ENCODE measurements at places on chromosomes 1 and 21. TPM values are rescaled to one million over a fixed set of nuclear protein-coding genes. Genes with fewer than 3 reads are reported as not detected.

- DNase-seq: no peak
These were observed 2.0 kb downstream of the GPX7 start for GRCh38 chr1:52604063-52604770.

GRCh38 chr1:152186556-152187285 is 27.7 kb upstream of the RPTN start:
- no peak for DNase-seq

GRCh38 chr1:111085676-111086075 is 54.2 kb downstream of the DRAM2 start:
- no peak for DNase-seq

DNA sequence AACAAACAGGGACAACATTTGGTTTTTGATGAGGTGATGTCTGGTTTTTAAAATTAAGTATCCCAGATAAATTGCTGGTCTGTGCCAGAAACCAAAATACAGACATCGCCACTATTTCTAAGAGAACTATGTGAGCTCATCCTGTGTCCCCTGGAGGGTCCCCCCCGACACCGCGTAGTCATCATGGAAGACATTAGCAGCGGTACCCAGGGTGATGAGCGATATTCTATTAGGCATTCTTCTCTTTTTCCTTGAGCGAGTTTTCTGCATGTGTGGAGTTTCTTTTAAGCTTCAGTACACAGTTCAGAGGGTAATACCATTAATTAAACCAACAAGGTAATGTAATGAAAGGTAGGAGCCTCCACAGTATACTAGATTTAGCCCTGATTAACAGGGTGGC is 26.5 kb downstream of the KAZN start:
- no peak for DNase-seq

- no peak for DNase-seq
These were observed 5.9 kb downstream of the RHEX start for GRCh38 chr1:206058927-206059292.

DNA sequence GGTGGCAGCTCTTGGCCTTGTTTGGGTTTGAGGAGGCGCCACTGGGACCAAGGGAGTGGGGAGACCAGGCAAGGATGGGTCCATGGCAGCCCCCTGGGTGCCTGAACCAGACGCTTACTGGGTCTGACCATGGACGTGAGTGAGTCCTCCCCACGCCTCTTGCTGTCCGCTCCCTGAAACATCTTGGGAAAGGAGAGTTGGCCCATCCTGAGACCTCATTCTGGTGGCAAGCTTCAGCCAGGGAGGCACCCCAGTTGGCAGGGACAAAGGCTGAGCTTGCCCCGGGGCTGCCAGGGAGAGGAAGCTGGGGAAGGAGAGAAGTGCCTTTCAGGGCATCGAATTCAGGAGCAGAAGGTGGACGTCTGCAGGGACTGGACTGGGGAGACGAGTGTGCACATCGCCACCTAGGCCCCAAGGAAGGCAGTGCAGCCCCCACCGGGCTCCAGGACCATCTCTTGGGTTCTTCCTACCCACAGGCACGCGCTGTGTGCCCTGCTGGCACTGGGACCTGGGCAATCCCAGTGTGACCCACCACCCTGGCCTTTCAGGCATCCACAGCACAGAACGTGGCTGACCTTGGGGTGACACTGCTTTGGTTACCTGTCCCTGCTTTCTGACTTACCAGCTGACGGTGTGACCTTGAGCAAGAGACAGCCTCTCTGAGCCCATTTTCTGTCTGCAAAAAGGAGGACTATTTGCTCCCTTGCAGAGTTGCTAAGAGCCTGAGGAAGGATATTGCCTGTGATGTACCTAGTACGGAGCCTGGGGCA is 132.9 kb upstream of the WNT4 start:
- DNase-seq: no peak

DNA sequence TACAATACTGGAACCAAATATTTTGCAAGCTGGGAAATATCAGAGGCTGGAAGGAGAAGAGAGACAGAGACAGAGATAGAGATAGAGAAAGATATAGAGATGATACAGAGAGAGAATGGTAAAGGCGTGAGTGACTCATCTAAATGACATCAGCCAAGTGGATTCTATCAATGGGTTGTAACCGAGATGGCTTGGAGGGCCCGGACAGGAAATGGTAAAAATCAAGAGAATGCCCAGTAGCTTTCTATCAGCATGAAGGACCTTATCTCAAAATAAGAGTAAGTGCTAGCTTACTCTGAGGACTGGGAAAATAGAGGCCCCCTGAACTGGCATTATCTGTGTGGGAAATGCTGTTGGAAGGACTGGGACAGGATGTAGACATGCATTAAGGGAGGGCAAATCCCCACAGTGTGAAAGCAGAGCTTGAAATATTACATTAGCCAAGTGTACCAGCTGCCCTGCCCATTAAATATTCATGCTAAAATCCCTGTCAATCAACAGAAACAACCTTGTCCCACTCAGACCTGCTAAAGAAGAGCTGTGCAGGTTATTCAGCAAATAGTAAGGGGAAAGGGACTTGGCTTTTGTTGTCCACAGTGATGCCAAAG is 76.6 kb upstream of the ZNF644 start:
- no peak for DNase-seq

DNA sequence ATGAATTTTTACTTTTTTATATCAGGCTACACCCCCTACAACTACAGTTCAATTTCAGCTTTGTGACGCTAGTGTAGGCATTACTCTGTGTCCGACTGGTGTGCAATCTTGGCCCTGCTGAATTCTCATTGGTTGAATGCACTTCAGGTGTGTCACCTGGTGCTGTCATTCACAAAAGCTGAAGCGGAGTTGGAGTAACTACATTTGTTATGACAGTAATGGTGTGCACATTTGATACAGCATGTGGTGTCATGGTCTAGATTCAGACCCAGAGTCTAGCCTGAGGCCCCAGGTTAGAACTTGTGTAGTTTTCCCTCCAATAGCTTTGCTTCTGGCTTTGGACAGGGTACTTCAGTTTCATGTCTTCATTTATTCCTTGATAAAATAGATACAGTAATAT is 88.7 kb downstream of the C1orf94 start:
- DNase-seq: no peak

GRCh38 chr1:243848165-243848857 is 1.7 kb downstream of the AKT3 start:
- no peak for DNase-seq

GRCh38 chr1:225374996-225375395 is 52.8 kb downstream of the LBR start:
- DNase-seq: no peak

- no peak for DNase-seq
These were observed 66.5 kb downstream of the TSEN15 start for GRCh38 chr1:184118046-184118445.

DNA sequence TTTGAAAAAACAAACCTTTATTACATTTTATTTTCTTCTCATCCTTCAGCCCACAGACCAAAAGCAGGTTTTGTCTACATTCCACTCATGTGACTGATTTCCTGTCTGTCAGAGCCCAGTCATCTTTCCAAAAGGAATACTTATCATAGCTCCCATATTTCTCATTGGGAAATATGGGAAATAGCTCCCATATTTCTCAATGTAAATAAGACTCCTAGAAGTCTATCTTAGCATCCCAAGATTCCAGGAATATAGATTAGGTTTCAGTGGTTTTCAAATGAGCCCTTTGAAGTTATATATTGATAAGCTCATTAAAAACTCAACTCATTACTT is 19.1 kb upstream of the NRDC start:
- DNase-seq: no peak

DNA sequence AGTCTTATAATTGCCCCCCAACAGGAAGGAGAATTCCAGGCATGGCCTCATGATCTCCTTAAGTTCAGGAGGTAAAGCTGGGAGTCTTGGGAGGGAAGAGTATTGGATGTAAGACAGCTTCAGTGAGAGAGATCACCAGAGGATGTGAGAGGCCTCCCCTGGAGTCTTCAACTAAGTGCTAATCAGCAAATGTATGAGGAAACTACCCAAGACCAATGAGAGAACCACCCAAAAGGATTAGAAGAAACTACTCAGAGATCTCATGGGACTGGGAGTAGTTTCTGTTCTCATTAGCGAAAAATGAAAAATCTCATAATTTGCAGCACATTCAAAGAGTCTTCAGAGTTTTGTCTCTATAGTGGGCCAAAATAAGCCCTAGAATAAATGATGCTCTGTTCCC is 36.6 kb upstream of the WNT2B start:
- DNase-seq: no peak

DNA sequence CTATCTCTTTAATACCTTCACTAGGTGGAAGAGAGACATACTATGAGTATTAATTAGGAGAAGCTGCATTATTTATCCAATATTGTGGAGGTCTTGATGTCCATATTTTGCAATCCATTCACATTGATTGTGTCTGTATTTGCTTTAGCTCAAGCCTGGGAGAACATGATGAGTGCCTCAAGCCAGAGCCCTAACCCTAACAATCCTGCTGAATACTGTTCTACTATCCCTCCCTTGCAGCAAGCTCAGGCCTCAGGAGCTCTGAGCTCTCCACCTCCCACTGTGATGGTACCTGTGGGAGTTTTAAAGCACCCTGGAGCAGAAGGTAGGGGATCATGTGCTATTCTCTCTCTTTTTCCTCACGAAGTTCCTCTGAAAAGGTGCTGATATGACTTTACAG is 99.5 kb downstream of the CC2D1B start:
- no peak for DNase-seq

DNA sequence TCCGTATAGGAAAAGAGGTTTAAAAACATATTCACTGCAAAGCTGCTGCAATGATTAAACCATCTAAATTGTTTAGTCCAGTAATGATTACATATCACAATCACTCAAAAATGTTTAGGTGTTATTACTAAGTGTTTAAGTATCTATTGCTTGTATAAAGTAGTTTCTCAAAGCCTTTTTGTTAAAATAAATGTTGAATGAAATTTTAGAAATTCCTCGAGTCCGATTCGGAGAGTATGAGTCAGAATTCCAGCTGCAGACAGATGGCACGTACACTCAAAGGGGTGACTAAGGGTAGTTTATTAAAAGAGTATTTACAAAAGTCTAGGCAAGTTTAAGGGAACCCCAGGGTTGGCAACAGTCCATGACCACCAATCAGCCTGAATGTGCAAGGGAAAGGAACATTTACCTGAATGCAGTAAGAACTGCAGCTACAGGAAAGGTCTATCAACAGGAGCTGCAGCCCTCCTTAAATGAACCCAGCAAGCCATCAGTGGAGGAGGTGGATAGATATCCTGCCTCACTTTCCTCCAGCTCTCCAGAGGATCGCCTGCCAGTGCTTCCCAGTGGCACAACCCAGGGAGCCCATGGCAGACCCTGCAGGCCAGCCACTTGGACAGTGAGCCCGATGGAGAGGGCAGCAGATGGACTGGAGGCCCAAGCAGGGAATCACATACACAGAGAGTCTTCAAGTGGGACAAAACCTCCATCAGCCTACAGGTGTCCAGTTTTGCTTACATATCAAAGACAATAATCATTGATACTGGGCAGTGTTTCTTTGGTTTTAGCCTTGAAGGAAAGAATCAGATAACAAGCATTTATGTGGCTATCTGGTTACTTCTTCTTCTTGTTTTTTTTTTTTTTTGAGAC is 92.1 kb upstream of the SLC44A3 start:
- DNase-seq: no peak

- no peak for DNase-seq
These were observed 4.0 kb downstream of the BARHL2 start for GRCh38 chr1:90712915-90713730.

SLC6A9 gene
- 16.6 TPM for total RNA-seq

RXFP4 gene
- total RNA-seq: not detected

OR6K3 gene
- not detected for total RNA-seq

RAB13 gene
- 47.1 TPM for total RNA-seq

IL20 gene
- total RNA-seq: not detected

TEX38 gene
- not detected for total RNA-seq
